GM06990 (cell line): ENCODE measurements at places on chromosomes 2 and 18.
A peak's percentile ranks its signal among the peaks of the same experiment; 100 is the strongest.

GRCh38 chr2:218202266-218202665 lies 14.7 kb upstream of the ARPC2 start:
- no peak for DNase-seq

DNA sequence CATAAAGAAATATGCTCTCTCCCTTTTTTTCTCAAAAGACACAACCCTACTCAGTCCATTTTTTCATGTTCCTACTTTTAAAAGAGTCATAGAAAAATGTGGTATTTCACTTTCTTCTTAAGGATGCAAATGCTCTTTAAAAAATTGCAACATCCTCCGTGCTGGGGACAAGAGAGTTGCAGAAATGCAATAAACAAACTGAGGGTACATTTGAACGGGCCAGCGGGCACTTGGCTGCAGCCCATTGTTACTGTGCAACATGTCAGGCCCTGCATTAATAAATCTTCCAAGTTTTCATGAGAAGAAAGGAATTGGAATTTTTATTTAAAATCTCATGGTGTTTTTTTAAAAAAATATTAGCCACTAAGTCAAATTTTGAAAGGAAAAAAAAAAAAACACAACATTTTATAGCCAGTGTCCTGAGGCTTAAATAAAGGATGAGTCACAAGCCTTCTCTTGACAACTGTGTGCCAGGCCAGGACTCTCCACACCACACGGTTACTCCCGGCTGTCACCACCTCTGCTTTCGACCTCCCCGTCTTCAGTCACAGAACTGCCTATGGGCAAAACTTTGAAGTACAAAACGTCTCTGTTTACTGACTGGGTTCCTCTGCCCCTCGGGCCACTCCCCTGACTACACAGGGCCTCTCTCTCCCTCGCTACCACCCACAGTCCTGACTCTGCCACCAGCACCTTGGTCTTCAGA lies 57.5 kb upstream of the MFF start:
- no peak for DNase-seq

GRCh38 chr2:75667884-75668283 lies 21.3 kb downstream of the MRPL19 start:
- no peak for DNase-seq

DNA sequence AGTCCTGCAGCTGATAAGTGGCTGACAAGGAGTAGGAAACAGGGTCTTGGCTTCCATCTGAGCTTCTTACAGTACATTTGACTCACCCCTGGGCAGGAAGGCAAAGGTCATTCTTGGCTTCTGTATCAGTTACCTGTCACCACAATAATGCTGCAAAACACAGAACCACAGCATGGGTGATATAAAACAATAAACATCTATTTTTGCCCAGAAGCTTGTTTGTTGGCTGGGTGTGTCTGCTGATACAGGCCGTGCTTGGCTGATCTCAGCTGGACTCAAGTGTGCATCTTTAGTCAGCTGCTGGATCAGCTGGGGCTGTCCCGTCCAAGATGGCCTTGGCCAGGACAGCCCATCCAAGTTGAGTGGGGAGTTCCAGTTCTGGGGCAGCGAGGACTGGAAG lies 34.7 kb downstream of the ONECUT2 start:
- DNase-seq, result no peak

DNA sequence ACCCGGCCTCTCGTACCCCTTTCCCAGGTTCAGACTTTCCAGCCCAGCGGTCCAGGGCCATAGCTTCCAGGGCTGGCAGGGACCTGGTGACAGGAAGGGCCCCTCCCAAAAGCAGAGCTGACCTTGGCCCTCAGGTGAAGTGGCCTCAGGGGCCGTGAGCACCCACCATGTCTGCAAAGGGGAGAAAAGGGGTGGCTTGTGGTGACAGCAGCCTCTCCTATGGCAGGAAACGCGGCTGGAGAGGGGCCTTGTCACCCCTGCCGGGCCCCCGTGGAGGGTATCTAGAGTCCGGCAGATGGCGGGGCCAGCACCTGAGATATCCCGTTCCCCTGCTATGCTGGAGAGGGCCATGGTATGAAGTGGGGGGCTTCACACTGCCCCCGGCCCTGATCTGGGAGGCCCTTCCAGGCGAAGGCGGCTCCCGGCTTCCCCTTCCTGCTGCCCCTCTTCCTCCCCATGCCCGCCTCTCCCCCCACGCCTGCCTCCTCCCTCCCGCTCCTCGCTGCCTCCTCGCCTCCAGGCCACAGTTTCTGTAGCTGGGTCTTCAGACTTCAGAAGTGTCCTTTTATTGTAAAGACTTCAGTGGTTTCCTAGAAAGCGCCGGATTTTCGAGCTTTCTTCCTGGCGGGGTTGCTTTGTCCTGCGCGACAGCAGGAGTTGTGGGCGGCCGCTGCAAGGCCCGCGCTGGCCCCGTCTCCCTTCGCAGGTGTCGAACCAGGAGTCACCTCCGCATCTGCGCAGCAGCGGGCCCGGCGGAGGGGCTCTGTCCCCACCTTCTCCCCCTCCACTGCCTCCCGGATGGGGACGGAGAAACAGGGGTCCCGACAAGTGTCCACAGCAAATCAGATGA lies 240.5 kb upstream of the MYT1L start:
- DNase-seq, result no peak

GRCh38 chr2:176126929-176127773 lies 2.4 kb upstream of the HOXD8 start:
- no peak for DNase-seq

GRCh38 chr2:150552041-150552820 lies 64.8 kb upstream of the RND3 start:
- DNase-seq, result no peak

DNA sequence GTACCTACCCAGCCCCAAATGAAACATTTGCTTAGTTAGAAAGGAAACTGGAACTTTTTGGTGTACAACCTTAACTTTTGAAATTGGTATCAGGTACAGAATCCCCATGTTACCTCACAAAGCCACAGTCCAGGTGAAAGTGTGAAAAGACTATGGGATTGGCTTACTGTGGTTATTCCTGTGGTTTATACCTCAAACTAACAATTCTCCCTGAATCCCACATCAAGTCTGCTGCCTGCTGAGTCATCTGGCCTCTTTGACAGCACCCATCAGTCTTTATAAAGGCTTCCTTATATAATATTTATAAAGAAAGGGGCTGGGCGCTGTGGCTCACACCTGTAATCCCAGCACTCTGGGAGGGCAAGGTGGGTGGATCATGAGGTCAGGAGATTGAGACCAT lies 164.6 kb downstream of the TMEM247 start:
- DNase-seq, result no peak

- DNase-seq, result no peak
Measured at GRCh38 chr2:32732120-32732519, 104.3 kb downstream of the TTC27 start.

DNA sequence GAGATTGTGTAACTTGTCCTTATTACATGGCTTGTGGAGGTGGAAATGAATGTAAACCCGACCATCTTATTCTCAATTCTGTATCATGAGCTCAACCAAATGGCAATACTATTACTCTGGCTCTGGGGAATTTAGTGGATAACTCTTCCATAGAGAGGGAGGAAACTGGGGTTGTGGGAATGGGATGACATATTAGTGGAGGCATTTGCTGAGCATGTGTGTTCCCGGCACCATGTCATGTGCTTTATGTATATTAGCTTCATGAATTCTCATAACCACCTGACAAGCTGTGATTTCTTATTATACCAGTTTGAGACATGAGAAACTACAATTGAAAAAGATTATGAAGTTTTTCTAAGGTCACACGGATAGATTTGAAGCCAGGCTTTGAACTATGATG lies 112.8 kb upstream of the TMEFF2 start:
- DNase-seq, result no peak

- DNase-seq, result no peak
Measured at GRCh38 chr2:240577281-240578109, 9.0 kb upstream of the CAPN10 start.

GRCh38 chr18:27042177-27042576 lies 142.9 kb downstream of the CHST9 start:
- DNase-seq, result no peak

DNA sequence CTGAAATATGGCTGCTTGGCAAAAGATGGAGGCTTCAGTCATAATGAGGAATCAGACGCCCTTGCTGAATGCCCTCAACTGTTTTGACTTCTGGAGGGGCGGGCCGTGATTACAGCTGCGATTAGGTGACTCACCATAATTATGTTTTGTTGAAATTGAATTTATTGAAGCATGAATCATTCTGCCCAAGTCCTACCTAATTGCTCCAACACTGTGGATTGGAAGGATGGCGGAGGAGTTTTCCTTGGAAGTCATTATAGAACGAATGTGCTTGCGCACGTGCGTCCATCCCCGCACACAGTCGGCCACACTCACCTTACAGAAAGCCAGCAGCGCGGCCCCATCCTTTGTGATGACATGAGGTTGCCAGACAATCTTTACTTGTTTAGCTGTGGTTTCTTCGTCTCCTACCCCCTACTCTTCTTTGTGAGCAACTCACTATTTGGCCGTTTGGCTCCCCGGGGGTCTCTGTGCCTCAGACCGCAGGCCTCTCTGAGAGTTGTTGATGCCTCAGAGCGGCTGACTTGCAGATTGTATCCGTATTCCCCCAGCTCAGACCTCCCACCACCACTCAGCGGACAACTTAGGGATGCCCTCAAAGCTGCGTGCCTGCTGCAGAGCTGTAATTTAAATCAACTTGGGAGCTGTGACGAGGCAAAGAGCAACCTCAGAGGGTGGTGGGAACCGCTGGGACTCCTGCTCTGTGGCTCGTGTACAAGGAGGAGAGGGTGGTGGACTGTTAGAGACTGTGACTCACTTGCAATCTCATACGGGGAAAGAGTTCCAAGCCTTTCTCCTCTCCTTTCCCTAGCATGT lies 513.4 kb downstream of the TNS1 start:
- DNase-seq, result no peak

DNA sequence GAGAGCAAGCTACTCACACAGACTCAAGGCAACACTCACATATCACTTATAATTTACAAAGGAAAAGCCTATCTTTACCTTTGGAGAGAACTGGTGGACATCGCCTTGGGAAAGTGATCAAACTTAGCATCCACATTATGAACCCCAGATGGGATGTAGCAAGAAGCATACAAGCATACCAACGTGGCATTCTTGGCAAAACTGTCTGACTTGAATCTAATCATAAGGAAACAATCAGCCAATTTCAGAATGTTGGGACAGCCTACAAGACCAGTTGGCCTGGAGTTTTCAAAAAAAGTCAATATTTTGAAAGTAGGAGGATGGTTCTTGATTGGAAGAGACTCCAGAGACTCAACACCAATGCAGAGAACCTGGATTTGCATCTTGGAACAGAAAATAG lies 79.1 kb upstream of the PMAIP1 start:
- DNase-seq, result no peak

DNA sequence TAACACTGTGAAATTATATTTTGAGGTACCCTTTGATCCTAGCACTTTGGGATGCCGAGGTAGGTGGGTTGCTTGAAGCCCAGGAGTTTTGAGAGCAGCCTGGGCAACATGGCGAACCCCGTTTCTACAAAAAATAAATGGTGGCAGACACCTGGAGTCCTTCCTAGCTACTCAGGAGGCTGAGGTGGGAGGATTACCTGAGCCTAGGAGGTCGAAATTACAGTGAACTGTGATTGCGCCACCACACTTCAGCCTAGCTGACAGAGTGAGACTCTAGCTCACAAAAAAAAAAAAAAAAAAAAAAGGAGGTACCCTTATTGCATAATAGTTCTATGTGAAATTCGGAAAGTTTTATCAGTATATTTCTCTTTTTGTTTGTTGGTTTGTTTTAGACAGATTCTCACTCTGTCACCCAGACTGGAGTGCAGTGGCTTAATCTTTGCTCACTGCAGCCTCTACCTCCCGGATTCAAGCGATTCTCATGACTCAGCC lies 59.2 kb upstream of the SCYGR2 start:
- DNase-seq, result no peak

GRCh38 chr2:105114551-105114950 lies 76.7 kb downstream of the MRPS9 start:
- peak; percentile 23 for DNase-seq

DNA sequence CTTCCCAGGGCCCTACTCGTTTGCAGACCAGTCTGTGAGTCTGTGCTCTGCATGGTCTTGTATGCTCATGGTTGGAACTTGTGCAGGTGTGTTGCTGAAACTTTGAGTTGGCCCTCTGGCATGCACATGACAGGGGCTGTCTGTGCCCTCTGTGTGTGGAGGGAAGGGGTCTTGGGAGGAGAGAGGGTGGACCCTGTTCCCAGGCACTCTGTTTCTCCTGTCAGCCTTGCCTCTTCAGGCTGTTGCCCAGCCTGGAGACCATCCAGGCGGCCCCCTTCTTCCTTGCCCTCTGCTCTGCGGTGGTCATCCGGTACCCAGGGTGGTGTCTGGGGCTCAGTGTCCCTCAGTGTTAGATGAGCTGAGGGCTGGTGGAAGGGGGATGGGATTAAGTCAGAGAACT lies 39.5 kb downstream of the TET3 start:
- DNase-seq, result no peak

- no peak for DNase-seq
Measured at GRCh38 chr18:40867459-40867858, 1087.6 kb upstream of the PIK3C3 start.

- no peak for DNase-seq
Measured at GRCh38 chr18:78994531-78994930, 14.9 kb downstream of the SALL3 start.

DNA sequence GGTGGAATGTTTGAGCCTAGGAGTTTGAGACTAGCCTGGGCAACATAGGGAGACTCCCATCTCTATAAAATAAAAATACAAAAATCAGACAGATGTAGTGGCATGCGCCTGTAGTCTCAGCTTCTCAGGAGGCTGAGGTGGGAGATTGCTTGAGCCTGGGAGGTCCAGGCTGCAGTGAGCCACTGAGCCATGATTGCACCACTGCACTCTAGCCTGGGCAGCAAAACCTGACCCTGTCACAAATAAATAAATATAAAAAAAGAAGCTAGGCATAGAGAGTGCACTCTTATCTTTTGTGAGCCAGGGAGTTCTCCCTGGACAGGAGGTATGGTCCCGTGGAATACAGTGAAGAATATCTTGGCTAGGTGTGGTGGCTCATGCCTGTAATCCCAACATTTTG lies 11.0 kb upstream of the KYNU start:
- DNase-seq, result no peak

GRCh38 chr2:122652670-122653069 lies 897.2 kb downstream of the TSN start:
- DNase-seq, result no peak

GRCh38 chr18:79484661-79485621 lies 89.2 kb downstream of the NFATC1 start:
- no peak for DNase-seq

DNA sequence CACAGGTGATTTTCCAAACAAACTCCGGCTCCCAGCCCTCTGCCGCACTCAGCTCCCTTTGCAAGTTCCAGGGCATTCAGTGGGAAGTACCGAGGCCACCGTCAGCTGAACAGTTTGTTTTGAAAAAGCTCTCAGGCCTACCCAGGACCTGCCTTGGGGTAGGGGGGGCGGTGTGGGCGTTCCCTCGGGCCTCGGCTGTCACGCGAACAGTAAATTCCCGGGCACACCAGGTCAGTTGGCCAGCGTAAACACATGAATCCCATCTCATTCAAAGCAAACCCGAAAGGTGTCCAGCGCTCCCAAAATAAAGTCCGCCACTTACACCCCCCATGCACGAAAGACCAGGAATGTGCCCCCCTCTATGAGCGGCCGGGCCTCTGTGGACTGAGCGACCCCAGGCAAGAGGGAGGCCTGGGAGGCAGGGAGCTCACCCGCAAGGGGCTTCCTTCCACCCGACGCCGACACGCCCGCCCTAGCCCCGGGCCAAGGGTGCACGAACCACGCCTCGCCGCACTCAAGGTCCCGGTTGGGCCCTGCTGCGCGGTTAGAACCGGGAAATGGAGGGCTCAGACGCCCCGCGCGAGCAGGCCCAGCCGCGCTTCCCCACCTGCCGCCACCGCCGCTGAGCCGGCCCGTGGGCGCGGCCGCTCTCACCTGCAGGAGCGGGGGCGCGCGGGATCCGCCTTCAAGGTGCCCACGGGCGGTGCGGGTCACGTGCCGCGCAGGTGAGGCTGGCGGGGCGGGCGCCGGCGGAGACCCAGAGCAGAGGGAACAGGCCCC lies at the start of gene WDSUB1:
TSS of gene WDSUB1 (minus strand) at position 775 of the 780 bp plus-strand sequence. CDS start 3,634 bp downstream, outside the sequence.
- DNase-seq, result peak; percentile 50
